Cortex of kidney (tissue), 1 donor: ENCODE measurements at places on chromosomes 1 and 21.

DNA sequence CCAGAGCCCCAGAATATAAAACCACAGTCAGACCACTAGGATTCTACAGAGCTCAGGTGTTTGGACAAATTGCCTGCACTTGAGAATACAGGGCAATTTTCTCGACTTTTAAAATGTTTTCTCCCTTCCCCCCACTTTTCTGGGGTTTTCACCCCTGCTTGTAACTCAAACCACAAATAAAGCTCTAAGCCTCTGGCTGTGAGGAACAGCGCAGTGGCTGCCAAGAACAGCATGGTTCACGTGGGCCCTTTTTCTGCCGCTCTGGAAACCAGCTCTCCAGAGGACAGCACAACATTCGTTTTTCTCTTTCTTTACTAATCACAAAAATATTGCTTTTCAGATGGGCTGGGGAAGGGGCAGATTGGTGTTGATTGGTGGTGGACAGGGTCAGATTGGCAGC lies 102.2 kb upstream of the JUN start:
- DNase-seq: no peak

- no peak for DNase-seq
Observed at GRCh38 chr21:34979383-34979782, 69.7 kb downstream of the RUNX1 start.

GRCh38 chr1:9726905-9727595 lies 75.5 kb downstream of the PIK3CD start:
- DNase-seq: no peak

GRCh38 chr1:19289244-19289643 lies 674 bp upstream of the AKR7A3 start:
- no peak for DNase-seq

GRCh38 chr1:155933591-155934096 lies 569 bp downstream of the KHDC4 start:
- no peak for DNase-seq

DNA sequence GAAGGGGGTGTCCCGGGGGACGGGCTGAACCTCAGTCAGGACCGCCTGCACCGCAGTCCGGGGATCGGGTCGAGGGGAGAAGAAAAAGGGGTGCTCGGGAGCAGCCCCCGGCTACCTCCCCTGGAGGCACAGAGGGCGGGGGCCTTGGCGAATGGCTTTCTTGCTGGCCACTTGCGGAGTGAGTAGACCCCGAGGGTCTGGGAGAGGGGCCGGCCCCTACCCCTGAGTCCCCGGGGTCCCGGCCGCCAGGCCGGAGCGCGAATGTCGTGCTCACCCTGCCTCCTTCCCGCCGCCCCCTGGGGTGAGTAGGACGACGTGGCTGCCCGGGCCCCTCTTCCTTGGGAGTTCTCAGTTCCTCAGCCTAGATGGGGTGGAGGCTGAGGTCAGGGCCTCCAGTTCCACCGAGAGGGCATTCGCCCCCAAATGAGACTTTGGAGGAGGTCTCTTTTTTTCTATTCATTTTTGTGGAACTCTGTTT lies 113.0 kb downstream of the OSBPL9 start:
- DNase-seq: no peak

GRCh38 chr1:92515796-92516201 lies 29.1 kb upstream of the GFI1 start:
- no peak for DNase-seq

- DNase-seq: no peak
Observed at GRCh38 chr1:215243345-215244054, 161.0 kb downstream of the KCNK2 start.

- no peak for DNase-seq
Observed at GRCh38 chr1:27574871-27575831, 28.8 kb downstream of the AHDC1 start.

DNA sequence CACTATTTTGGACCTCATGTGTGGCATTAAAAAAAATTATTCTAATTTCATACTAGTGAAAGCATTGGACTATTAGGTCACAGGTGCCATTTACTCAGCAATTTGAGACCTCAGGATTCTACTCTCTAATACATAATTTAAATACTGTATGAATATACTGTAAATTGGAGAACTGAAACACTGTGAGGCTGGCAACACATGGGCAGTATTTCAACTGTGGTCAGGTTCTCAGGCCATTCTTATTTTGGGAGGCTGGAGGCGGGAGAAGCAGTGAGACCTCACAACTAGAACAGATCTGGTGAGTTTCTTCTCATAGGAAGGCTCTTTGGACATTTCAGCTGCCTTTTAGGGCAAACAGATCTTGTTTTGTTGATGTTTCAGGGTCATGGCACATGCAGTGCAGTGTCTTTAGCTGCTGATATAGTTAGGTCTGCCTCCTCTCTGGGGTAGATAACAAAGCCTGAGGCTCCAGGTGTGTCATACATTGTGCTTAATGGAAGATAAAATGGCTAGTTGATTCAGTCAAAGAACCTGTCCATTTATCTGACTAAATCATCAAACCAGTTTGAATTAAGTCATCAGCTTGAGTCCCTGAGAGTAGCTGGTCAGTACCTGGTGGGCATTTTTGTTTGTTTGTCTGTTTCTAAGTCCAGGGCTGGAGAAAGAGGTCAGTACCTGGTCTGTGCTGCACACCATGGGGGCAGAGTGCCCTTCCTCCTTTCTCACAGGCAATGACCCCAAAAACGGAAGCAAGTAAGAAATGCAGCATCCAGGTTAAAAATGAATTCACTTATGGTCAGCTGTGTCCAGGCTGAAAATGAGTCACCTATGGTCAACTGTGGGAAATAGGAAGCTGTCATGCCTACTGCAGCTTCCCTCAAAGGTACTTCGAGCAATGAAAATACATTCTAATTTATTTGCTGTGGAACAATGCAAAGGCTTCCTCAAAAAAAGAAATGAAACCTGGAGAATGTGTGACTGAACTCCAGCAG lies 216.2 kb downstream of the SDCCAG8 start:
- no peak for DNase-seq

DNA sequence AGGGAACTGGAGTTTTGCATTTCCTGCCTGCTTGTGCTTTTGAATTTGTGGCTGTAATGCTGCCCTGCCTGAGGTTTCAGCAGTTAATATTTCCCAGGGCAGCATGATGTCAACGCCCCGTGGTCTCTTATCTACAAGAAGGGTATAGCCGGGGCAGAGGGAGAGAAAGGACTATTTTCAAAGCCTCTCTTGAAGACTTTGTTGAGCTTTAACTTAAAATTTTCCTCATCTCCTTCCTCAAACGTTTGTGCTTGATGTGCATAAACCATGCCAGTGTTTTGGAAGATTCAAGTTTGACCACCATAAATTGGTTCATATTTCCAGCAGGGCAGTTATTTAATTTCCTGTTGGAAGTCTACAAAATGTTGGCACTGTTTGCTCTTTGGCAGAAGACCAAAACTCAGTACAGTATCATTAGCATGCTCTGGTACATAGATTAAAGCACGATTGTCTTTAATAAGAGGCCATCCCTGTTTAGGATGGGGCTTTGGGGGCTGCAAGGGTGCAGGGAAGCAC lies 43.4 kb downstream of the ROR1 start:
- no peak for DNase-seq

GRCh38 chr21:36908260-36908908 lies 58.1 kb downstream of the HLCS start:
- DNase-seq: no peak

DNA sequence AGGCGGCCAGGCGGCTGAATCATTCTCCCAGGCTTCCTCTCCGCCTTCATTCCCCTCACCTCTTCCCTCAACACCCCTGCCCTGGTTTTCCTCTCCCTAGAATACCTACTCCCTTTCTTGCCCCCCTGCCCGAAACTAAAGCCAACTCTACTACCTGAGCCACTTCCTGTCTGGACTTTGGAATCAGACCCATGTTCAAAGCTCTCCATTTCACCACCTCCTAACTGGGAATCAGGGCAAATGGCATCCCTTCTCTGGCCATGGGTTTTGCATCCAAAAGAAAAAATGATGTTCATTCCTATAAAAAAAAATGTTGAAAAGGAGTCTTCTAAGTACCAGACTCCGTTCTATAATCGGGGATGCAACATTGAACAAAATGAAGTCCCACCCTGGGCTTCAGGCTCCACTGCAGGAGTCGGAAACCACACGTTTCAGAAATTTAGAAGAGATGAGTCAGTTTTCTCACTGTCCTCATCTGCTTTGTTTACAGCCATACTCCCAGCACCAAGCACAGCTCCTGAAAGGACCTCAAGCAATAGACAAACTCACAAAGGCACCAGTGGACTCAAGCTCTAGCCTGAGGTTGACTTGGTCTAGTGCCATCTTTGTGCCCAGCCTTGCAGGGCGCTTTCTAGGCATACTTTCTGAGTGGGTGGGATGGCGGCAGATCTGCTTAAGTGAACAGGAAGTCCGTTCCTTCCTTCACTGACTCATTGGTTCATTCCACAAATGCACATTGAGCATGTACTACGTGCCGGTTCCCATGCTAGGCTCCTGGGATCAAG lies 176.2 kb downstream of the IGSF21 start:
- no peak for DNase-seq

GRCh38 chr1:153578490-153578889 lies 12.8 kb upstream of the S100A2 start:
- DNase-seq: no peak

DNA sequence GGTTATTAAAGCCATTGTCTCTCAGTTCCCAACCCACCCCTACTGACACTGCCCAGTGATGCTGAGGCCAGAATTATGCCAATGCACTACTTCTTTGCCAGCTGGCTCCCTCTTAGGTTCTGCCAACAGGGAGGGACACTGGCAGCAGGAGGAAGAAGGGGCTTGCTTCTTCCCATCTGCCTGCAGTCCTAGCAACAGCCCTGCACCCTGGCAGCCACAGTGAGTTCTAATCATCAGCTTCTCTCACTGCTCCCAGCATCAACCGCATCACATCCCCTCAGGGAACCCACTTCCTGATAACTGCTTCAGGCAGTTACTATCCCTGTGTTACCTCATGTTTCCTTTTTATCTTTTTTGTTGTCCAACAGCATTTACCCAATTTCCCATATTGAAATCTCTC lies 86.2 kb downstream of the UBR4 start:
- DNase-seq: no peak

DNA sequence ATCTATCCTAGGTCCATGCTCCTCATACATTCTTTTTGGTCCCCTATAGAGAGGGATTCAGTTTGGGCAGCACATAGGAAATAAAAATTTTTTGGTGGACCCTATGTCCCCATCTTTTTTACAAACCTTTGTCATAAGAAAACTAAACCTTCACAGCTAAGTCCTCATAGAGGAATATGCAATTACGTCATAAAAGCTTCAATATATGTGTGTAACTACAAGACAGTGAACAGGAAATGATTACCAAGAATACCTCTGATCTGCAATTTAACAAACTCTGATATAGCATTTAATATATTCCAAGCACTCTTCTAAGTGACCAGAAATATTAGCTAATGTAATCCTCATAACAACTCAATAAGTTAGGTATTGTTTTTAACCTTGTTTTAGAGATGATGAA lies 6.3 kb upstream of the DENND2C start:
- DNase-seq: no peak

GRCh38 chr1:26994020-26994786 lies 711 bp downstream of the TRNP1 start:
- DNase-seq: no peak

- no peak for DNase-seq
Observed at GRCh38 chr21:26686278-26686677, 113.2 kb upstream of the CYYR1 start.

DNA sequence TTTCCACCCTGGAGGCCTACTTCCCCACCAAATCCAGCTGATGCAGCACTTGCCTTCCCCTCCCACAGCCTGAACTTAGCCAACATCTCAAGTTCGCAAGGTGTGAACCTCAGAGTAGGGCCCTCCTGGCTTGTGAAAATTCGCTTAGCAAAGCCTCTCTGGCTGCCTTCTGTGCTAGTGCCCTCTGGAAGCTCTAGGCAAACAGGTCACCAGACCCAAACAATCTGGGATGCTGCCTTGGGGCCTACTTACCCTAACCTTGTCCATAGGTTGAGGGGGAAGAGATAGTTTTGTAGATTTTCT lies 30.3 kb upstream of the TRABD2B start:
- no peak for DNase-seq

- no peak for DNase-seq
Observed at GRCh38 chr1:234515821-234516241, 36.9 kb upstream of the TARBP1 start.

DNA sequence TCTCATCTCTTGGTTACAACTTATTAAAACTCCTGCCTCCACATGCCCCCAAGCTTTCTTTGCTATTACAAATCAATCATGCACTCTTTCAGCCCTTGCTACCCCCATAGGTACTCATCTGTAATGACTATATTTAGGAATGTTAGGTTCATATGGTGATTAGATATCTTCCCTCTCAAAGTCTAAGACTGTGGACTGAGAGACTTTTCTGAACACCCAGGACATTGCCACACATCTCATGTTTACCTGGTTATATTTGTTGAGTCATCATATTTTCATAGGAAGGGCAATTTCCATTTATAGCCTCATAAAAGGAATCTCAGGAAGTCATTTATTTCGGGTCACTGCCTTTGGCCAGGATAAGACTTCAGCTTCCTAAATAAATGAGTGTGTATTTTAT lies 81.5 kb upstream of the LPGAT1 start:
- DNase-seq: no peak

- no peak for DNase-seq
Observed at GRCh38 chr1:98280049-98280448, 359.2 kb upstream of the DPYD start.

DNA sequence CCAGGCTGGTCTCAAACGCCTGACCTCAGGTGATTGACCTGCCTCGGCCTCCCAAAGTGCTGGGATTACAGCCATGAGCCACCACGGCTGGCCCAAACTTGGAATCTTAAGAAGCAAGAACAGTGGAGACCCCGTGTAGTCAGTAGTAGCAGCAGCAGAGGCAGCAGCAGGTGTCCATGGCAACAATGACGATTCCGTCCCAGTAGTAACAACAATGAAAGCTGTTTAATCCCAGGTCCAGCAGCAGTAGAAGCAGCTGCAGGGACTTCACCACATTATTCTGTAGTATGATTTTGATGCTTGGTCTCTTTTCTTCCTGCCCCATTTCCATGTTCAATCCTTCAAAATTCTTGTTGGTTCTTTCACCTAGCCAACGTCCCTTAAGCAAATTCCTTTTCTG lies 69.6 kb upstream of the KCTD3 start:
- no peak for DNase-seq

GRCh38 chr1:200888349-200888838 lies 6.3 kb upstream of the INAVA start:
- no peak for DNase-seq

GRCh38 chr1:14440166-14440565 lies 158.3 kb upstream of the KAZN start:
- DNase-seq: no peak

DNA sequence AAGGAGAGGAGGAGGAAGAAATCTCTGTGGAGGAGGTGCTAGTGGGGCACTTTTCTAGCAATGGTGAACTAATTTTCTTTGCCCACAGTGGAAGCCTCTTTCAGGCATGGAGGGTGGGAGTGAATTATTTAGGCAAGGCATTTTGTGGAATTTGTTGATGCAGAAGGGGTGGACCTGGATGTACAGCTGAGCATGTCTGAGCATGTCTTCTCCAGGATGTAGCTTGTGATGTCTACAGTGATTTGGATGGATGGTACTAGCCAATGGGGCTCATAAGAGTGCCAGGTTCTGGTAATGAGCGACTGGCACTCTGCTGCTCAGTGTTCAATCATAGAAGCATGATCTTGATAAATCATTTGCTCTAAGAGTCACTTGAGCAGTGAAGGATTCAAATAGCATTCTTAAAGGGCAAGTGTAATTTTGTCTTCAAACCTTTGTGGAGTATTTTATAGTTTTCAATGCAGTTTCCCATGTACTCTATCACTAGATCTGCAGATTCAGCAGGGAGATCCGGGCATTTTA lies 153.9 kb upstream of the LMO4 start:
- DNase-seq: no peak
